ENCODE measurements at places on chromosomes 6 and 20.

DNA sequence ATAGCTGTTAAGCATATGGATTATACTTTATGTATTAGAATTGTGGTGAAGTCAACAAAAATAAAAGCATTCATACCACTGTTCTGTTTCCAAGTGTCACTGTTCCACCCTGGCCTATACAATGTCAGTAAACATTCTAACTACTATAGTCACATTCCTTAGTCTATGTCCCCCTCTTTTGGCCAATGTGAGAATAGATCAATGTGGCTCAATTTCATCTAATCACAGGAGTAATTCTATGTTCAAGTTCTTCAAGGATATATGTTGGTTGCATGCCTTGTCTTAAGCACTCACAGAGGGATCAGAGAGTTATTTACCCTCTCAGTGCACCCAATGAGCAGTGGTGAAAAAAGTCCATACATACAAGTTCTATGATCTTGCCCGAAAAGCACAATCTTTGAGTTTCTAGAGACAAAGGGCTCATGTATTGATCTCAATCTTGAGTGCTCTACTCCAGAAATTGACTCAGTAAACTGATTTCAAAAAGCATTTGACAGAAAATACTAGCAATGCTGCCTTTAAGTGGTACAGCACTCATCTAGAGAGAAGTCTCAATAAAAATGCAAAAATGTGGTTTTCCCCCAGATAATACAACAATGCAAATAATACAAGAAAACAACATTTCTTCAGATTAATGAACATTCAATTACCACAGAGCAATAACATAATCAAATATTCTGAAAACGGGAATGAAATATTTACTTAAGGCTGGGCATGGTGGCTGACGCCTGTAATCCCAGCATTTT, 16.5 kb downstream of the SMLR1 start:
- DNase-seq: no peak

- no peak for DNase-seq
Observed at GRCh38 chr6:33857932-33858475, 54.2 kb upstream of the MLN start.

DNA sequence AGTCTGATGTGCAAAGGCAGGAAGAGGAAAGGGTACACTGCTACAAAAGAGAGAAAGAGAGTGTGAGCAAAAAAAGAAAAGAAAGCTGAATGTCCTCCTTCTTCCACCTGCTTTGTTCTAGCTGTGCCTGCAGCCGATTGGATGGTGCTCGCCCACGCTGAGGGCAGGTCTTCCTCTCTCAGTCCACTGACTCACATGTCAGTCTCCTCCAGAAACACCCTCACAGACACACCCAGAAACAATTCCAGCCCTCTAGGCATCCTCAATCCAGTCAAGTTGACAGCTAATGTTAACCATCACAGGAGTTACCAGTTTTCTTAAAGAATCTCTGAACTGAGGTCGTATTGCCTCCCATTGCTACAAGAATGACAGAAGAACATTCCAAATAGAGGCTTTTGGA, 411.9 kb upstream of the SASH1 start:
- no peak for DNase-seq

DNA sequence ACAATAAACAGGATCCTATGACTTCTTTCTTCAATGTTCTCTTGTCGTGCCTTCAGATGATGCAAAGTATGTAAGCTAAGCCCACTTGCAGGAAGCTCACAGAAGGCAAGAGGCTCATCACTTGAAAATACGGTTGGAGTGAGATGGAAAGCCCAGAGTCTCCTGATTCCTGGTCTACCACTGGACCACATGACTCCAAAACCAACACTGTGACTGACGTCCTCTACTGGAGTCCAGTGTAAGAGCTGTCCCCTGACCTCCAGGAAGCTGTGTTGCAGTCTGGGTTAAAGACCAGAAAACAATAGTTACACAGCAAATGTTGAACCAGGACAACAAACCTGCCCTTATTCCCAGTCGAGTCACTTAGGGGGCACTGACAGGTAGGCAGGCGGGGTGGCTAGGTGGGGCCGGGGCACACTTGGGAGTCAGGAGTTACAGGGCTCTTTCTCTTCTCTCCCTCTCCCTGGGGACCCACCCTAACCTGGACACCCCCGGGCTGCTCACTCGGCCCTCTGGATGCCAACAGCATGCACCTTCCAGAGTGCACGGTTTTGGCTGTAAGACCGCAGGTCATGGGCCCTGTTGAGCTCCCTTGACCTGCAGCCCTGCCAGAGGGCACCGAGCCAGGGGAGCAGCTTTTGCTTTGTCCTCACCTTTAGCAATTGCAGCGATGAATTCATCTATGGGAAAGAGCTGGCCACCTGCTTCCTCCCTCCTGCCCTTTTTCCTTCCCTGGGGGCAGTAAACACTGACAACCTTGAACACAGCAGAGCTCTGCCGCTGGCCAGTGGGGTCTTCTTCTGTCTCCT, 7.4 kb downstream of the PCK1 start:
- DNase-seq: no peak

- no peak for DNase-seq
Observed at GRCh38 chr20:16556301-16556700, 16.9 kb downstream of the KIF16B start.

DNA sequence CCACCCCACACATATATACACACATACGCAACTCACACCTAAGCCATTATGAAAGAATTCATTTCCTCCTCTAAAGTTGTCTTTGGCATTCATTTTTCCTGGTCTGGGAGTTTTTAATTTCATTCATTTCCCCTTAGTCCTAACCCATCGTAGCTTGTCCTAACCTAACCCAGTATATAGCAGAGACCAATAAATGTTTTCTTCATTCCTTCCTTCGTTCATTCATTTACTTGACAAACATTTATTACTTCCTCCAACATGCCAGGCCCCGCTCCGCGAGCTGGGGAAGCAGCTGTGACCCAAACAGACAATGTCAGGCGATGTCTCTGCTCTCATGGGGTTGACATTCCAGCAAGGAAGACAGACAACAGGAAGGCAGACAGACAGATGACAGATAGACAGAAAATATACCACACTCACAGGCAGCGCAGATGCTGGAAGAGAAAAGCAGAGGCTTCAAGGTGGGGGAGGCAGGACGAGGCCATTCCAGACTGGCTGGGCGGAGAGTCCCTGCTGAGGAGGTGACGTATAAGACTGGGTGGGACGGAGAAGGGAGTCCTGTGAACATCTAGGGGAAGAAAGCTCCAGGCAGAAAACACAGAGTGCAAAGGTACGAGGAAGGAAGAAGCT, 33.7 kb upstream of the SIRPA start:
- DNase-seq: no peak

DNA sequence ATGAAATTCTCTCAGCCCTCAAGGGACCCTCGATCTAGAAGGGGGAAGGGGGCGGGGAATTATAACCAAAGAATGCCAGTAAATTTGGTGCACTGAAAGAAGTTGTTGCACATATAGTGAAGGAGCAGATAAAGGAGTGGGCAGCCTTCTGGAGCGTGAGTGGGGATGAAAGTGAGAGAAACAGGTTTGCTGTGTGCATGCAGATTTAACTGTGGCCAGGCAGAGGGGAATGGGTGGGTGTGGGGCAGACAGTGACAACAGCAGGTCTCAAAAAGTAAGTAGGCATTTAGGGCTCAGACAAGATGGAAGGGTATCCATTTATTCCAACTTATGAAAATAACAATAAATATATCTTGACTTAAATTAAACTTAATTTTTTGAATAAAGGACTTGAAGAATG, 149.1 kb downstream of the KCNQ5 start:
- DNase-seq: no peak

DNA sequence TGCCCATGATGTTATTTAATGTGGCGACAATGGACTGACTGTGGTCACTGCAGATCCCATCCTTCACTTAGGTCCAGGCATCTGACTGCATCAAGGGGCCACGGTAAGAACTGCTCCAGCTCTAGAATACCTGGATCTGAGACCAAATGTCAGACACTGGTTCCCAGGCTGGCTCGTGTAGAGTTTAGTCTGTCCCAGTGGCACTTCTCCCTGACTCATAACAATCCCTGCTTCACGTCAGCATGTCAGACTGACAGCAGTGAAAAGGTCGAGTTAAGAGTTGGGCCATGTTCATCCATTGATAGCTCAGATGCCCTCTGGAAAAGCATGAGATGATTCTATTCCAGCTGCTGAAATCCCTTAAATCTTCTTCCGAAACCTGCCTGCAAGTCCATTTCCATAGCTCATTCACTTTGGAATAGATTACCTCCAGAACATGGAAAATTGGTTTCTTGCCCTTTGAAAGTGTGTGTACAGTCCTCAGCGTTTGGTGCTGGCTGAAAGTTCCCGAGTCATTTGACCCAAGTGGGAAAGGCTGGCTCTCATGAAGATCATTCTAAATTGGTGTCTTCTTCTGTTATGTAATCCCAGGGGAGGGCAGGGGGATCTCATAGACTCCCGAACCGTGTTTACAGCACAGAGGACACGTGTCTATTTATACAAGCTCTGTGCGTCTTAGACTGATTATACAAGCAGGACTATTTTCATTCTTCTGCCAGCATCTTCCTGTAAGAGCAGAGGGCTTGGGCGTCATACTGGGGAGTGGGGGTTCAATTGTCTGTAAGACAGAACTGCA, 160.8 kb downstream of the ZDHHC14 start:
- DNase-seq: no peak

DNA sequence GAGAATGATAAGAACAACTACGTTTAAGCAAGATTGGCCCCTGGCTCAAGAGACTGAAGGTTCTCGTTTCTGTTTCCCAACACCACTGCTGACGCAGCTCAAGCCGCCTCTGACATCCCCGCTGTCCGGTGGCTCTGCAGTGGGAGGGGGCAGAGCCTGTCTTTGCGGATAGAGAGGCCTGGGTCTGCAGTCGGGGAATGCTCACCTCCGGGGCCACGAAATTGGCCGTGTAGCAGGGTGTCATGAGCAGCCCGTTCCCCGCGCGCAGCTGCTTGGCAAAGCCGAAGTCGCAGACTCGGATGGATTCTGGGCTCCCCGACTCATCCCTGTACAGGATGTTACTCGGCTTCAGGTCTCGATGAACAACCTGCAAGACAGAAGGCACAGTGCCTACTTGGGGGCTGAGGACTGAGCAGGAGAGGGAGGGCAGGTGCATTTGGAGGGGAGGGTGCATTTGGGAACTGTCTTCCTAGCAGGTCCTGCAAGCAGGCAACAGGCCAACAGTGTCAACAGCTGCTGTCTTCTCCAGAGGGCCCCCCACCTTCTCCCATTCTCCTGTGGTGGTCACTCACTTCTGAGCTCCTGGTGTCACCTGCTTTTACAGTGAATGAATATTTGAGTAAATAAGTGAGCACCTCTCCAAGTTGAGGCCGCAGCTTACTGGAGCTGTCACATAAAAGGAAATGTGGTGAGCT, 40.5 kb upstream of the MPC1 start:
- DNase-seq: no peak

GRCh38 chr20:6418732-6419131, 295.9 kb upstream of the FERMT1 start:
- DNase-seq: no peak

- DNase-seq: no peak
Observed at GRCh38 chr20:51586005-51586440, 43.5 kb upstream of the NFATC2 start.

DNA sequence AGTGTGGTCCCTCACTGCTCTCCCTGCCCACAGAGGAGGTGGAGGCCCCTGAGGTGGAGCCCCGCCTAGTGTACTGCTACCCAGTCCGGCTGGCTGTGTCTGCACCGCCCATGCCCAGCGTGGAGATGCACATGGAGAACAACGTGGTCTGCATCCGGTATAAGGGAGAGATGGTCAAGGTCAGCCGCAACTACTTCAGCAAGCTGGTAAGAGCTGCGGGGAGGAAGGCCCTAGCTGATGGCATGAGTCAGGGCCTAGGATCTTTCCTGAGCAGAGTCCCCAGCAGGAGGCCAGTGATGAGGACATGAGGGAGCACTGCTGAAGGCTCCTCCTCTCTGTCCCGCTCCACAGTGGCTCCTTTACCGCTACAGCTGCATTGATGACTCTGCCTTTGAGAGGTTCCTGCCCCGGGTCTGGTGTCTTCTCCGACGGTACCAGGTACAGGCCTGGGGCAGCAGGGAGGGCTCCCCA, 11.2 kb downstream of the PCIF1 start:
- no peak for DNase-seq

- DNase-seq: no peak
Observed at GRCh38 chr6:79231666-79232065, 2.8 kb downstream of the HMGN3 start.

- no peak for DNase-seq
Observed at GRCh38 chr6:166005944-166006899, 161.4 kb downstream of the TBXT start.

Data from T-helper 17 cell (primary cell).